ENCODE measurements at places on chromosomes 13 and 19.

- no peak for DNase-seq
These were observed 589.8 kb downstream of the LMO7 start for GRCh38 chr13:76225815-76226489.

DNA sequence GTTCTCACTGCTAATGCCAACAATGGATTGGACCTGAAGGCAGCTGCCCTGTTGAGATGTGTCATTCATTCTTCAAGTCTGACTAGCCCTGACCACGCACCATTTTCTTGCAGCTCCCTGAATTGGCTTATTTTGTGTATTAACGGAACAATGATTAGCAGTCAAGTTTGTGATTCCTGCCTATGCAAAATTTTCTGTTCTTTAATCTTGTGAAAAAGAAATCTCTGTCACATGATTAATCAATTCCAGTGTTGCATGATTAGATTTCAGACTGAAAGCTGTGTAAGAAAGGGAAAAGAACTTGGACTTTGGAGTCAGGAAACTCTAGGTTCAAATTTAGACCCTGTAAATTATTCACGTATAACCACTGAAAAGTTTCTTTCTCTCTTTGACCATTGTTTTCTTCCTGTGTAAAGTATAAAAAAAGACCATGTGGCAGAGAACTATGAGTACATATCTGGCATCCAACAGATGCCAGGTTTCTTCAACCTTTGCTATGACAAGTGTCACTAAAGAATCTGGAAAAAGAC is 64.5 kb upstream of the SLC10A2 start:
- no peak for DNase-seq

DNA sequence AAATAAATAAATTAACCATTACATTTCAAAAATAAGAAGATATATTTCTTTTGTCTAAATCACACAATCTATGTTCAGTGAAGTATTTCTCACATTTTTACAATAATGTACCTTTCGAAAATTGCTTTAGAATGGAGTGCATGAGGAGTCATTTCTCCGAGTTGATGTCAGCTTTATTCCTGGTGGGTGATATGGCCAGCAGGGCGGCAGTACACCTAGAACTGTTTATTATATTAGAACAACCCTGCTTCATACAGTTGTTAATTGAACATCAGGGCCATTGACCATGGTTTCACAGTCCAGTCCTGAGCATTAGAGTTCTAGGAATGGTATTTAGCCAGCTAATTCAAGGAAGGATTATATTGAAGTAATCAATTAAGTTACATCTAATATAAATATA is 696.3 kb upstream of the SLC10A2 start:
- DNase-seq: no peak

DNA sequence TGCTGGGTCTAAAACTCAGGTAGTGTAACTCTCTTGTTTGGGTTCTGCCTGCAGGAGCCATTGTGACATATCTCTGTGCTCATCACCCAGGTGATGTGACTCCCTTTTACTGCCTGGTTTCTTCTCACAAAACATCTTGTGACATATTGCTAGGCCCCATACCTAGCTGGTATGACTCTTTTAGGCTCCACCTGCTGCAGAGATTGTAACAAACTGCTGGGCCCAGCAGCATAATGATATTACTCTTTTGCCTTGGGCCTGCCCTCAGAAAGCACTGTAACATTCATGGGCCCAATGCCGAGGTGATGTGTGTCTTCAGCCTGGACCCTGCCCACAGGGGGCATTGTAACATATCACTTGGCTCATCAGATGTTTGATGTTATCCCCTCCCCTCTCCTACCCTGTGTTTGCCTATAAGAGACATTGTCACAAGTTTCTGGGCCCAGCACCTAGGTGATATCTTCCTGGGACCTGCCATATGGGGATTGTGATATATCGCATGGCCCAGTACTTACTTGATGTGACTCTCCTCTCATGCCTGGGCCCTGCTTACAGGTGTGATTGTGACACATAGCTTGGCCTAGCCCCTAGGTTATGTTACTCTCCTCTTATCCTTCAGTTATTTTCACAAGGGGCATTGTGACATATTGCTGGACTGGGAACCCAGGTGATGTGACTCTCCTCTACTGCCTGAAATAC is 18.0 kb upstream of the ZNF681 start:
- no peak for DNase-seq

DNA sequence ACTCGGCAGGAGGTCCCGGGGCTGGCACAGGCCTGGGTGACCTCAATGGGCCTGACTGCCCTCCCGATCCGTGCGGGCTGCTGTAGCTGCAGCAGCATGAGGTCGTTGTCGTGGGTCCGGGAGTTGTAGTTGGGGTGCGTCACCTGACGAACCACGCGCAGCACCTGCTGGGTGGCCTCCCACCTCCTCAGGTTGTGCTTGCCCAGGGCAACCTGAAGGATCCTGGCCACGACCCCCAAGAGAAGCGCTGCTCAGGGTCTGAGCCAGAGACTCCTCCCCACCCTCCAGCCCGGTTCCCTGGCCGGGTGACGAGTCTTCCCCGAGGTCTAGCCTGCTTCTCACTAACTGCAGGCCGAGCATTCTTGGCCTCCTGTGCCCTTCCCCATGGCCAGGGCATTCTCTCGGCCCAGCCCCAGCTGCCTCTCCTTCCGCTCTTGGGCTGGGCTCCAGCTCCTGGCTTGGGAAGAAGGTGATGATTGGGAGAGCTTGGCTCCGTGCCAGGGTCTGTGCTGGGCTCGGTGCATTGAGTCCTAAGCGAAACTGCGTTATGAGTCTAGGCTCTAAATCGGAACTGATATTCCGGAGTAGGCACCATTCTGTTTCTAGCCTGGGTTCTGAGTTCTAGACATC is 3.1 kb downstream of the KLK14 start:
- DNase-seq: no peak

- DNase-seq: no peak
These were observed 2.2 kb downstream of the FRY start for GRCh38 chr13:32033744-32034143.

GRCh38 chr13:70473907-70474306 is 365.7 kb upstream of the KLHL1 start:
- no peak for DNase-seq

DNA sequence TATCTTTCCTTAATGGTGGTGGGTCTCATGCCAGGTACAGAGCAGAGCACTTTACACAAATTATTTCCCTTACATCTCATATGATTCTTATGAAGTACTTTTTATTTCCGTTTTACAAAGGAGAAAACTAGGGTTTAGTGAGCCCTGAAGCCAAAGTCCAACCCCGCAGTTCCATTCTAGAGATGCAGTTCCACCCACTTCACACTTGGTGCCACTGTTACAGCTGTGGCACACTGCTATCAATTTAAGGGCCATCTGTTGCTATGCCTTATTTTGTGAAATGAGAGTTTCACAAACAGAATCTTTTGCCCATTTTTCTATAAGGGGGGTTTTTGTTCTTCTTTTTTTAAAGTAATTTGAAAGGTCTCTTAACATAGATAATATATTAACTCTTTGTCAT is 12.9 kb downstream of the MIPEP start:
- DNase-seq: no peak

GRCh38 chr19:3210347-3211017 is 14.0 kb upstream of the CELF5 start:
- peak; percentile 68 for DNase-seq

DNA sequence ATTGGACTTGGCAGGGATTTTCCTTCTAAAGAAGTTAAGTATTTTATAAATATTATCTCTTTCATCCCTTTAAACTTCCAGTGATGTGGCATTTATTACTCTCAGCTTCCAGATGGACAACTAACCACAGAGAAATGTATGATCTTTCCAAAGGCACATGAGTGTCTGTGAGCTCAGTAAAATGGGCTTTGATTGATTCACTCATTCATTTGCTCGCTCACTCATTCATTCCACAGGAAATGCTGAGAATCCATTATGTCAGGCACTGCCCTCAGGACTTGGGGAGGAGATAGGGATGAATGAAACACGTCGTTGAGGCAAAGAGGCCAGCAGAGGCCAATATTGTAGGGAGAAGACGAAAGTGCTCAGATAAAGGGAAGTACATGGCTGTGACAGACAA is 359.3 kb downstream of the EFNB2 start:
- no peak for DNase-seq

- no peak for DNase-seq
These were observed 33.5 kb upstream of the USPL1 start for GRCh38 chr13:30584051-30584731.

- no peak for DNase-seq
These were observed 813 bp upstream of the DMPK start for GRCh38 chr19:45782820-45783785.

- no peak for DNase-seq
These were observed 126.1 kb upstream of the SOX1 start for GRCh38 chr13:111940892-111941291.
